CD4-positive, alpha-beta memory T cell (primary cell): ENCODE measurements at places on chromosomes 5 and 9.
A peak's percentile ranks its signal among the peaks of the same experiment; 100 is the strongest.

- DNase-seq: no peak
Observed at GRCh38 chr5:125713109-125713805, 710.0 kb upstream of the GRAMD2B start.

GRCh38 chr9:105822814-105823213 lies 128.5 kb downstream of the TMEM38B start:
- DNase-seq: no peak

- no peak for DNase-seq
Observed at GRCh38 chr5:37842048-37842447, 2.2 kb upstream of the GDNF start.

DNA sequence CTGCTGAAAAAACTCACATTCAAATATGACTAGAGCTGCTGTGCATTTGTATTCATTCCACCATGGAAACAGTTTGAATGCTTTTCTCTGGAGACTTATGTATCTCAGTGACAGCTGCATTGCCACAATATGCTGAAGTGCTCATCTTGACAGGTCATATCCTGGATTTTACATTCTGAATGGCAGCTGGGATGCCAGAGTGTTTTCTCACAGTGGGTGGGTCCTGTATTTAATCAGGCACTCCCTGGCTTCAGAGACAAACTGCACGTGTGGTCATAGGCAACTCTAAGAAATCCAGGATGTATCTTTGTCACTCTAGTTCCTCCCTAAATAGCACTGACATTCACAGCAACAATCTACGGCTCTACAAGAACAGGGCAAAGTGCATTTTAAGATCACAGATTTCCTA lies 75.6 kb downstream of the ST8SIA4 start:
- no peak for DNase-seq

DNA sequence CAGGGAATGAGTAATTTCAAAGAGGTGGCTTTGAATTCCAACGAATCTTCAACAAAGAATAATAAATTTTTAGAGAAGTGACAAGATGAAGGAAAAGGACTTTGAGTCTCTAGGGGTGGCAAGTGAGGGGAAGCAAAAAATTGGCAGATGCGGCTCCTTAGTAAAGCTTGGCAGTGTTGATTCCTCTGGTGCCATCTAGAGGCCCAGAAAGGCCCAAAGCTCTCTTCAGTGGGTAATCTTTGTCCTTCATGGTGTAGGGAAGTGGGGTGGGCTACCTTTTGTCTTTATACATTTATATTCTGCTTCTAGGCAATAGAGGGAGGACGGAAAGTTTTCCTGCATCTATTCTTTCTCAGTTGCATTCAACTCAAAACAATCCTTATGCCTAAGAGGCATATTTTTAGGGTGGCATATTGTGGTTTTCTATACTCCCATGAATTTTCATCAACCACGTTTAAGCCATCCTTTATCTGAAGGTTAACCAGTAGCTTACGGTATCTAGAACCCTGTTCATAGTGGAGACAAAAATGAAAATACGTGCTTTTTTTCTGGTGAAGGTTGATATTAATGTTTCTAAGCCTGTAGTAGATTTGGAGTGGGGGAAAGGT lies 17.5 kb upstream of the ROPN1L start:
- DNase-seq: peak; percentile 19
